Heart left ventricle (tissue), 16 donors: ENCODE measurements at places on chromosomes 1 and 21. TPM values are rescaled to one million over a fixed set of nuclear protein-coding genes. Genes with fewer than 3 reads are reported as not detected.

The FMO5 gene
- 17.0 TPM for total RNA-seq

The S100A7A gene
- not detected for total RNA-seq

The CCDC24 gene
- 3.4 TPM for total RNA-seq

The RIIAD1 gene
- 20.8 TPM for total RNA-seq

The TMEM269 gene
- total RNA-seq, result not detected

The BLACAT1 gene
- total RNA-seq, result not detected

- no peak for DNase-seq
These were observed 335.0 kb upstream of the NFIA start for GRCh38 chr1:60747353-60747752.

DNA sequence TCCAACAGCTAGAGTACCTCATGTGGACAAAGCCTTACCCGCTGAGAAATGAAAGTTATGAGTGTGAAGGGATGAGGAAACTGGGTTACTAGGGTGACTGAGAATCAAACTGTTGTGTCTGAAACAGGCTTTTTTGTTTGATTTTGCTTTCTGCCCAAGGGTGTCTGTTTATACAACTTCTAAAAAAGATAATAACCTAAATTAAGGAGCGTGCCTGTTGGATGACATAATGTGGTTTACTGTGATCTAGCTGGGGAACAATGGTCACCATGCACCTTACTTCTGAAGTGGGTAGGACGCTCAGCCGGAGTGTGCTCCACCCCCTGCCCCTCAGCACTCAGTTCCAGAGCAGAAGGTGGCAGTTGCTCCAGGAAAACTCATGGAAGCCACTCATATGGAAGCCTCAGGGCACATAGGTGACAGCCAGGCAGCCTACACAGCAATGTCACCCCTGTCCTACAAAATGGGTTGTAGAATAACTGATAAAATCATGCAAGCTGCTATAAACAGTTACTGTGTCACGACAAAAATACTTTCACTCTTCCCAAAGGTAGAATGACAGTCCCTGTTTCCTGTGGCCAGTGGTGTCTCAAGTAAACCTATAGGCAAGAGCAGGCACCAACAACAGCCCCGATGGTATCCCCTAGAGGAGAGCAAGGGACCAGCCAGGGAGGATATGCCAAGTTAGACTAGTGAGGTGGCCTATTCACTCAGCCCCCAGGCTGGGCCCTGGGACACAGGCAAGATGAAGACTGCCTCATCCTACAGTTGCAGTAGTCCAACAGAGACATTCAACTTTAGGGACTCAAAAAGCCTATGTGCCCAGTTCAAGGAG, 29.3 kb downstream of the SIPA1L2 start:
- DNase-seq, result no peak

DNA sequence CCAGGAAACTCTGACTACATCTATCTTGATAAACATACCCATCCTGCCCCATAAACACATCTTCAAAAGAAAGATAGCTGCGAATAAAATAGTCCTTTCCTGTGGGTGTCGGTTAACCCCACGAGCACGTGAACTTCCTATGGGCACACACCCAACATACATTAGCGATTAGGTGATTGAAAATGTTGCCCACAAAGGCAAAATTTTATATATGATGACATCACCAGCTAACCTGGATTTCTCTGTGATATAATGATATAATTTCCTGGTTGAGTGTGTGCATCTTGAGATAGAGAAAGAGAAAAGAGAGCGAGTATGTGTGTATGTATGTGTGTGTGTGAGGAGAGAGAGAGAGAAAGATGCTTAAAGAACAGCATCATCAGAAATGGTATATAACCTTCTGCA, 296.1 kb downstream of the PTPRC start:
- no peak for DNase-seq

DNA sequence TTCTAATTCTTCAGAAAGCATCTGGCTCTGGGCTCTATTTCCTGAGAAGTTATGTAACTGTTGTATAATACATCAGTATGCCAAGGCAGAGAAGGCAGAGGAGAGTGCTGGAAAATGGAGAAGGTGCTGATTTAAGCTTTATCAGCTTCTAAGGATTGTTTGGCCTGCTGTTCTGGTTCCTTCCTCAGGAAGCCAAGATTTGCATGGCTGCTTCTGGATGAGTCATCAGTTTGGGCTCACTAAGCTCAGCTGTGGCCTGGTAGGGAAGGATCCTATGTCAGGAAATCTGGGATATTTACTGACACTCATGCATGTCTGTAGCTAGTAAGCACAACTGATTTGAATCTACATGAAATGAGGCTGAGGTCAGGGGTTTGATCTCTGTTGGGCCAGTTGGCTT, 73.2 kb upstream of the ADGRL4 start:
- DNase-seq, result no peak

- no peak for DNase-seq
These were observed 221.7 kb downstream of the NEGR1 start for GRCh38 chr1:72060466-72061245.

DNA sequence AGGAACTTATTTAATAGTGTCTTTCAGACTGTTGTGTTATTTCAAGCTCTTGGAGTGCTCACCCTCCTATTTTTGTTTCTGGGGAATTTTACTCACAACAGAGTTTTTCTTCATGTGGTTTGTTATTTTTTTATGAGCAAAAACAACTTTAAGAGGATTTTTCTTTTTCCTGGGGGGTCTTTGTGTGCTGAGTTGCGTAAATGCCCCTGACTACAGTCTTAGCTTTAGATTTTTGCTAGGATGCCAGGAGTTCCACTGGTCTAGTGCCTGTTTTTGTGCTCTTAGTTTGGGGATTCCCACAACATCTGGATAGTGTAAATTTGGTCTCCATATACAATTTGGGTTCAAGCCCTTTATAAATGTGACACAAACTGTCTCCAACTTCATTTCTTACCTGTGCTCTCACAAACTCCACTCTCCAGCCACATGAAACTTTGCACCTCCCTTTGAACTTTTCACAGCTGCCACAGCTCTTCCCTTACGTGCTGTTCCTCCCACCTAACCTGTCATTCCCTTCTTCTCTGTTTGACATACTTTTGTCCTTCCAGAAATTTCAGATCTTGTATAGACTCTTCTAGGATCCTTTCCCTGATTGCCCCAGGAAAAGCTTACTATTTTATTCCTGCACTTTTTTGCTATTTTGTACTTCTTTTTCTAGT, 180.2 kb downstream of the CRB1 start:
- no peak for DNase-seq

GRCh38 chr21:28550057-28550825, 442.4 kb downstream of the LTN1 start:
- DNase-seq, result no peak

- no peak for DNase-seq
These were observed 284.1 kb downstream of the BACH1 start for GRCh38 chr21:29582855-29583254.

GRCh38 chr21:29511096-29511495, 212.4 kb downstream of the BACH1 start:
- no peak for DNase-seq

DNA sequence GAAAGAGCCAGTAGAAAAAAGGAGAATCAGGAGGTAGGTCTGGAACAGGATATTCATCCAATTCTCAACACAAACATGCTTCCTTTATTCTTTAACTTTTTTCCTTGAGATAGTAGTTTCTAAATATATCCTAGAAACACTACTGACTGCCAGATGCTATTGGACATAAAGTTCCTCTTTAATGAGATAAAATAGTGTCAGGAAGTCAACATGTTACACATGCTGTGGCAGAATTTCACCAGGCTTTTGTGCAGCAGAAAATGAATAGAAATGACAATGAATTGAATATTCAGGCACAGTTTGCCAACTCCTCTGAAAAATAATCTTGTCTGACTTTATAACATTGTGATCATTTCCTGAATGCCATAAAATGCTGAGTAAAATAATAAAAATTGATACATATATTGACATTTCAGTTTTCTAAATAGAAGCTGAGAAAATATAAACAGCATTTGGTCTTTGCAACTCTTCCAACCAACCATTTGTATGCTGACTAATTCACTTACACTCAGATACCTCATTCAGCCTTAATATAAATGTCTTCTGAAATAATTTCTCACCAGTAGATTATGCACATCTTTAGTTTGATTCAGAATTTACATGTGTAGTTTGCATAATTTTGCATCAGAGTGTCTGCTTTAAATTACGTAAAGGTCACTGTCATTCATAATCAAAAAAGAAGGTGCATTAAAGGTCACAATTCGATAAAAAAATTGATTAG, 486.1 kb upstream of the ADGRL2 start:
- DNase-seq, result no peak

DNA sequence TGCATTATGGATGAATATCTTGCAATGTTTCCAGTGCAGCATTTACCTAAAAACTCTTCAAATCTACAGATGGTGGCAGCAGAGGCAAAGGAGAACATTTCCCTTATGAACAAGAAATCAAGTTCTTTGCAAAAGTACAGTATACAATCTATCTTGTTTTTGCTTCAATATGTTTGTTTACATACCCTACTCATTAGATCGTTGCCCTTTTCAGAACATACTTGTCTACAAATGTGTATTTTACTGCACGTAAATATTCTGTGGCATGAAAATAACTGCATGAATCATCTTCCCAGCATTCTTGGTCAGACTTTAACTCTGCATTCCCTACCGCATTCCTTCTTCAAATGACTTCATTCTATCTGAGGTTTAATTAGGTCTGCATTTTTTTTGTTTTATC, 212.7 kb downstream of the ZP4 start:
- no peak for DNase-seq

DNA sequence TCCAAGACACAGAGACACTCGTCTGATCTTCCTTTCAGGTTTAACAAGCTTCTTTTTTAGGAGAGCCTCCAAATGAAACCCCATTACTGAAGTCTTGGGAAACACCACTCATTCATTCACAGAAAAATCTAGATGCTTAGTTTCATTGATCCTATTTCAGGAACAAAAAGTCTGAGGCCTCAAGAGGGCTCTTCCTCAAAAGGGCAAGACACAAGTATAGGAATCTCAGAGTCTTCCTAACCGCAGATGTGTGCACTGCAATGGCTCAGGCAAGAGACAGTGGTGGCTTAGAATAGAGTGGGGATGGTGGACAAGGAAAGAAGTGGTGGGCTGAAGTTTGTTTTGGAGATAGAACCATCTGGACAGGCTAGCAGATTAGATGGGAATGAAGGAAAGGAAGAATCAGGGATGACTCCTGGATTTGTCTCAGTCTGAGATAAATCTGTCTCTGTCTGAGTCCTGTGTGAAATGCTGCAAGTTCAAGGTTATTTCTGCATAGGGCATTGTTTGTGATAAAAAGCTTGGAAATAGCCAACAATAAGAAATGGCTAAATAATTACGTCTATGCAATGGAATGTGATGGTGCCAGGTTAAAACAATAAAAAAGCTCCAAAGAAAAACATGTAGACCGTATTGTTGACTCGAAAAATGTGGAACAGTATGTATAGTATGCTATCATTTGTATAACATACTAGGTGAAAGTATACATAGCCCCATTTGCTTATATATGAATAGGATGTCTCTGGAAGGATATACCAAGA, 8.9 kb upstream of the CTSE start:
- no peak for DNase-seq

DNA sequence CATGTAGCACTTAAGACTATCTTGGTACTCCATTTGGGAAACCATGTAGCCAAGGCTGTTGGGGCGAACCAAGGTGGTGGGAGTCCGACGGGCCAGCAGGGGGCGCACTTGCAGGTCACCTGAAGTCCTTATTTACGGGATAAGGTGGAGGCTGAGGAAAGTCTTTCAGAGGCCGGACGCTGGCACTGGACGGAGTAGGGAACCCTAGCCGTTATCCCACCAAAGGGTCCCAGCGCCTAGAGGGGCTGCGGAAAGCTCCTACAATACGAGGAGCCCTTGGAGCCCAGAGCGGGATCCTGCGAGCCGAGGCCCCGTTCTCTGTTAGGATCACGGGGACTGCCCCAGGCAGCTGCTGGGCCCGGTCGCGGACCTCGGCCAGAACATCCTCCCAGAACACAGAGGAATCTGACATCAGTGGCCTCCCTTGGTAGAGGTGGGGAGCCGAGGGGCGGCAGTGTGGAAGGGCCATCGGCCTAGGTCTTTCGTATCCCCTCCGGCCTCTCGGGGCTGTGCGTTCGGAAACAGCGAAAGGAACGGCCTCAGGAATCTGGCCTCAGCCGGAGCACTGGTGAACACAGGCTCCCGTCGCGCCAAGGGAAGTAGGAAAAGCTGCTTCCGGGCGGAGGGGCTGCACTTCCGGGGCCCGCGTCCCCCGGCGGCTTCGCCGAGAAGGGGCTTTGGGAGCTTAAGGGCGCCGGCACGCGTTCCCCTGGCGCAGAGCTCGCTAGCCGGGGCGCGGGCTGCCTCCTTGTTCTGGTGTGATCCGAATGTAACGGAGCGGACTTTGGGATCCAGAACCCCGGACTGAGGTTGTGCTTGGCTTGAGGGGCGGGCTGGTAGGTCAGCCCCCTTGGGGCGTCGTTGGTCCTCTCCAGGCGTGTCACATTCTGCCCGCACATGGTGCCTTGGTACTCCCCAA, 29.9 kb upstream of the RPTN start:
- peak; percentile 73 for DNase-seq

GRCh38 chr1:225612287-225612686, 40.6 kb downstream of the ENAH start:
- DNase-seq, result no peak

DNA sequence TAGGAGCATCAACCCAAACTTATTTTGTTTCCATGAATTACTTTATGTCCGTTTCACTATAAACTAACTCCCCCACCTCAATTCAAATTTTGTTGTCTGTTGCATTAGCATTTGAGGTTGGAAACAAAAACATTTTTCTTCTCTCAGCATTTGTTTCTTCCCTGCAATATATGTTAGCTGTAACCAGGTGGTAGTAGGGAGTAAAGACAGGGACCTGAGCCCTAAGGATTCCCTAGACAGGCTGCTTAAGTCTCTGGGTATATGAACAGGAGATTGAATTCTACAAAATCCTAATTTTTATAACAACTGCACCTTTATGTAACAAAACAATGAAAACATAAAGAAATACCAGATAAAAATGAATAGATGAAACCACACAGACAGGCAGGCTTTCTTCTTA, 242.6 kb downstream of the PAPPA2 start:
- DNase-seq, result no peak

- no peak for DNase-seq
These were observed 120.1 kb downstream of the BACH1 start for GRCh38 chr21:29418813-29419212.

- no peak for DNase-seq
These were observed 150.6 kb upstream of the PLD5 start for GRCh38 chr1:242674951-242675645.

GRCh38 chr1:158289811-158290210, at the start of gene CD1C:
CD1C (plus strand) TSS chr1:158289923; CDS start chr1:158290065, 142 bp downstream.
- no peak for DNase-seq

GRCh38 chr1:28148880-28149195, 27.7 kb downstream of the PTAFR start:
- no peak for DNase-seq
